ENCODE measurements at places on chromosomes 6 and 20.

GRCh38 chr6:116611056-116611455 lies 5.2 kb upstream of the RSPH4A start:
- no peak for DNase-seq

GRCh38 chr6:20454204-20454824 lies 52.6 kb downstream of the E2F3 start:
- peak; percentile 10 for DNase-seq

GRCh38 chr6:85460154-85460920 lies 10.5 kb downstream of the NT5E start:
- DNase-seq = no peak

GRCh38 chr6:3309391-3310050 lies 50.8 kb downstream of the PSMG4 start:
- no peak for DNase-seq

DNA sequence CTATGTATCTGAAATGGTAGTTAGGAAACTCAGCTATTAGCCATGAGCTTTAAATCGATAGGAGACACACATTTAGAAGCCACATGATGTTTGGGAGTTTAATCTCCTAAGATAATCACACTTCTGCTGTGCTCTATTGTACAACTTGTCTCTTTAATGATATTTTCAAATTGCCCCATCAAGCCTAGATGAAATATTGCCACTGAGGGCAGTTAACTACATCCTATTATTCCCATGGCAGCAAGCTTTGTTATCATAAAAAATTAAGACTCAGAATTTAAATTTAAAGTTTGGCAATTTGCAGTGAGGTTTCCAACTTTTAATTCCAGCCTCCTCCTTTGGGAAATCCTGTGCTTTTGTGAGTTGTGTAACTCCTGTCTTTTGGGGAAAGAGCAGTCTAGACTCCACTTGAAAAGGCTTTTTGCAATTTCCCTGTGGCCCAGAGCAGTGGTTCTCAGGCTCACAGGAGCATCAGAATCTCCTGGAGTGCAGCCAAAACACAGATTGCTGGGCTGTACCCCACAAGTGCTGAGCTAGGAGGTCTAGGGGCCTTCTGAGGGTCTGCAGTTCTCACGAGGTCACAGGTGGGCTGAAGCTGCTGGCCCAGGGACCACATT lies 792.4 kb downstream of the QKI start:
- DNase-seq = no peak

DNA sequence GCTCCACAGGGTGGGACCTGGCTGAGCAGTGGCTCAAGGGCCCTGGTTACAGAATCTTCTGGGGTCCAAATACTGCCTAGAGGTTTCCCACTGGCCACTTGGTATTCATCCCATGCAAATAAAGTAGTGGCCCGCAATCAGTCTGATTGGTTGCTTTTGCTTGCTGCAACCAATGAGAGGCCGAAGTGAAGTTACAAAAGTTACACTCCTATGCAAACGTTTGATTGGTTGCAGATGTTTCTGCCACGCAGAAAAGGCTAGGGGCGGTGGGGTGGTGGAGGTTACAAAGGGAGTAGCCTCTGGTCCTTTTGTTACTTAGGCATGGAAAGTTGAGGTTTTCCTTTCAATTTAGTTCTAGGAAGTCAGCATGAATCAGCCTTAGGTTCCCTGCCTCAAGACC lies 3.6 kb upstream of the NHLRC1 start:
- DNase-seq = no peak

GRCh38 chr6:57190140-57190539 lies 18.0 kb downstream of the BAG2 start:
- DNase-seq = no peak

DNA sequence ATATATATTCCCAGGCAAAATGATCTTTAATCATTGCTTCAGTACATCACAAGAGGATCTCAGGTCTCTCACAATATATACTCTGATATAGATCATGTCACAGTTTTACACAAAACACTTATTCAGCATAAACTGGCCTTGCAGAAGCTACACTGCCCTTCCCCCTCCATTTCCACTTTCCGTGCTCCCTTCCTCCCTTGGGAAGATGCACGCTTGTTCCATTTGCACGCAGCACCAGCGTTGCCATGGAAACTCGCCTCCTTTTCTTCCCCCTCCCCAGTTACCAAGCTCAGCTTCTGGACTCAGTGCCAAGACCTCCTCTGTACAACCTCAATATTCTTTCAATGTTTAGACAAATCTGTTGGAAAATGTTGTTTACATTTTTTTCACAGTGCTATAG lies 154.6 kb downstream of the RFPL4B start:
- no peak for DNase-seq

DNA sequence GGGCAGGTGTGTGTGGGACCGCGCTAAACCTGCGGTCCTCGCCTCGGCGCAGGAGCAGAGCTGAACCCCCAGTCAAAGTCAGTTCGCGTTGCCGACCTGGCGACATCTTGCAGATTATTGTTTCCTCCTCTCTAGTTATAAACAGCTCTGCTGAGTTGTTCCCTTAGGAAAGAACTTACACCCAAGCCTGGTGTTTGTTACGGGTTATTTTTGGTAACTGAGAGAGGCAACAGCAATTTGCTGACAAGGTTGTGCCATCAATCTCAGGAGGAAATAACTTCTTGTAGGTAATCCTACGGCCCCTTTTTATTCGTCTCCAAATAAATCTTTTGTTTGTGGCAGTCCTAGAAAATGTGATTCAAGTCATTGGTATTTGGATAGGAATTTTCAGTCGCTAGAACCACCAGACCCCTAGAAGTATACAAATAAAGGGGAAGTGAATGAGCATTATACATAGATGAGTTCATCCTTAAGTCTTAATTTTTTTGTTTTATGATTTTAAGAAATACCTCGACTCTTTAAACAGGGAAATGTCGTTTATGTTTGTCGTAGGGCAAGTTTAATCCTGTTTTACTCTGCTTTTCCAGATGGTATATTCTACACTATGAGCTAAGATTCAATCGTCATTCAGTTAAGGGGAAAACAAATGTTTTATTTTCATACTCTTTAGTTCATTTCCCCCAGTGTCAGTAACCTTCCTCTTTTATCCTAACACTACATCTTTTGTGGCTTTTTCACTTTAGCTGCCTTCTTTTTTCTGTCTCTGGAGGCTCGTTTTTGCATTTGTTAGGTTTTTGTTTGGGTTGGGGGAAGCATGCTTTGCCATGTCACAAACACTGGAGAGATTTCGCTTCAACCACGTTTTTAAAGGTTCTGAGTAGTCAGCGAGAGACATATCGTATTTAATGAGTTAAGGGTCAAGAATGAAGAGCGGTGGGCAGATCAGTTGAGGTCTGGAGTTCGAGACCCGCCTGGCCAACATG lies 1.2 kb downstream of the PM20D2 start:
- DNase-seq = no peak

GRCh38 chr6:168708984-168709383 lies 268.0 kb downstream of the SMOC2 start:
- no peak for DNase-seq

DNA sequence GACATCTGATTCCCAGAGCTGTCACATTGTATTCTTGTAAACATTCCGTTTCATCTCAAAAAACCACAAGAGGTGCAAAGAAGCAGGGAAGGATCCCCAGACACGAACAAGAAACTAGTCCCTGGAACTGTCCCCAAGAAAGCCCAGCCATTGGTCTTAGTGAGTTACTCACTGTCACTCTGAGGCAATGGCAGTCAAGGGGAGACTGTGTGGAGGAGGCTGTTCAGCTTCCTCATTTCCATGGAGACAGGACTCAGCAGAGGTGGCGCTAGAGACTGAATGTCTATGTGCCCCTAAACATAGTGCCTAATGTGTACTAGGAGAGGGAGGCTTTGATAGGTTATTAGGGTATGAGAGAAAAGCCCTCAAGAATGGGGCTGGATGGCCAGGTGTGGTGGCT lies 11.1 kb downstream of the ULBP1 start:
- no peak for DNase-seq

DNA sequence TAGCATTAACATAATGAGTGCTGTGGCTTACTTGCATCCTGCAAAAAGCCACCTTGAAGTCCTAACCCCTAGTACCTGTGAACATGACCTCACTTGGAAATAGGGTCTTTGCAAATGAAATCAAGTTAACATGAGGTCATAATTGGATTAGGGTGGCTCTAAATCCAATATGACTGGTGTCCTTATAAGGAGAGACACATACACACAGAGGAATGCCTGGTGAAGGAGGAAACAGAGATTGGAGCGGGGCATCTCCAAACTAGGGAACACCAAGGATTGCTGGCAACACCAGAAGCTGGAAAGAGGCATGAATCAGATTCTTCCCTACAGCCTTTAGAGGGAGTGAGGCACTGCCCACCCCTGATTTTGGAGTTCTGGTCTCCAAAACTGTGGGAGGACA lies 17.6 kb upstream of the RPS6KA2 start:
- DNase-seq = no peak

GRCh38 chr6:136668571-136668970 lies 118.3 kb upstream of the MAP7 start:
- no peak for DNase-seq

DNA sequence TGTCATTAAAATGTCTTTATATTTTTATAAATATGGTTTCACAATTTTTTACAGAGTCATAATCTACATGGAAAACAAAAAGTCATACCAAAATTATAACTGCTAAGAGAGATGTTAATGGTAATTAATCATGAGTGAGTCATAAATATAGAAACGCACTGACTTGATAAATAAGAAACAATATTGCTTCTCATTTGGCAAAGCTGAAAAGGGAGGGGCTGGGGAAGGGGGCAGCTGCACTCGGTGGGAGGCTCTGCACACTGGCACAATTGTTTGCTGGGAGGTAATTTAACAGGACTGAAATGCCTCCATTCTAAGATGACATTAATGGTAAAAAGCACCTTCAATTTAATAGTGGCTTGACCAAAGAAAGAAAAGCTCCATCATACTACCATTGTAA lies 133.3 kb upstream of the AGPAT4 start:
- no peak for DNase-seq

GRCh38 chr6:17031961-17032360 lies 69.9 kb upstream of the STMND1 start:
- no peak for DNase-seq

GRCh38 chr6:46221222-46221793 lies 50.5 kb upstream of the ENPP5 start:
- peak; percentile 11 for DNase-seq

- no peak for DNase-seq
Measured at GRCh38 chr6:36019167-36019566, 5.3 kb downstream of the SLC26A8 start.

DNA sequence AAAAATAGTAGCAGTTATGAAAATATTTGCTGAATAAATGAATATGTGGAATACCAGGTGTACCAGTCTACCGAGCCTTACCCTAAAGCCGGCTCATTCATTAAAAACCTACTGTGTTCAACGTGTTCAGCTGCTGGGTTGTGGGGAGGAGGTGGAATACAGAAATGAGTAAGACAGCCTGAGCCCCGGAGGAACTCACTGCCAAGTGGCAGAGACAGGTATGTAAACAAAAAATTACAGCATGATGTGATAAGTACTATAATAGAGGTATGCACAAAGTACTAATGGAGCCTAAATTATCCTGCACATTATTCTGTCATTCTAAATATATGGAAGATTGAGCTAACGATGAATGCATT lies 6.8 kb upstream of the ADTRP start:
- DNase-seq = peak; percentile 69

DNA sequence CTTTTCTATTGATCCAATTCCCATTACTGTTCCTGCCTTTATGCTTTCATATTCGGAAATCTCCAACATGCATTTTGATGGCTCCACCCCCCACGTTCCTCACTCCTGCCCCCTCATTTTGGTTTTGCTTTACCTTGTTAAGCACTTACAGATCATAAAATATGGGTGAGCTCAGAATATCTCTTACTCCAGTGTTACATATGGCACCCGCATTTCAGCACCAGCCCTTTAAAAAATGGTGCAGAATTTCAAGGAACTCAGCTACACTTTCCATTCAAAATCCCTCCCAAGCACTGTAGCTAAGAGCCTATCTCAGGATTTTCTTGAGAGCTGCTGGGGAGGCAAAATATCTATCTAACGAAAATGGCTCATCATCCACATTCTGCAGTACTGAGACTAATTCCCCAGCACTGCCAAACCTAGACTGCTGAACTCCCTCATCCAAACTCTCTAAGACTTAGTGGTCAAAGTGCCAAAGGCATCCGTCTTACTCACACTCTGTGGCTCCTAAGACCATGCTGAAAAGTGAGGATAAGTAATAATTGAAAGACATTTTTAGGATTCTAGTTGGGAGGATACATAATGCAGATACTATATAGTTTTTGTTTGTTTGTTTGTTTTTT lies 7.8 kb downstream of the SGK1 start:
- DNase-seq = no peak

DNA sequence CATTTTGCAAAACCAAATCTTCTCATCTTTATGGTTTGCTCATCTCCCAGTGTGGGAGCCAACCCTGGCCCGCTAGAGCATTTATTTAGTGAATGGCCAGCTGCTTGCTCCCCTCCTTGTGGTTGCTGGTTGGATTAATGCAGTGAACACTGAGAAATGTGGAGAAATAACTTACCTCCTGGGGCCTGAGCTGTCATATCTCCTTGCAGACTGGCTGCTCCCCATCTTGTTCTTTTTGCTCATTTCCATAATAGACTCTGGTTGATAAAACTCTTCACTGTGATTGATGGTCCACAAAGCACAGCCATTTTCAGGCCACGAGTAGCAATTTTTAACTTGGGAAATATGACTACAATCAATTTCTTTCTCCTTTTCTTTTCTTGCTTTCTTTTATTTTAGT lies 1078.5 kb upstream of the FLRT3 start:
- no peak for DNase-seq

GRCh38 chr20:12733811-12734210 lies 275.0 kb upstream of the SPTLC3 start:
- DNase-seq = no peak

GRCh38 chr20:48759631-48760245 lies 68.1 kb downstream of the PREX1 start:
- DNase-seq = no peak

GRCh38 chr20:1811621-1812498 lies 83.3 kb upstream of the SIRPA start:
- no peak for DNase-seq

GRCh38 chr6:29490055-29490454 lies 2.3 kb upstream of the MAS1L start:
- no peak for DNase-seq

DNA sequence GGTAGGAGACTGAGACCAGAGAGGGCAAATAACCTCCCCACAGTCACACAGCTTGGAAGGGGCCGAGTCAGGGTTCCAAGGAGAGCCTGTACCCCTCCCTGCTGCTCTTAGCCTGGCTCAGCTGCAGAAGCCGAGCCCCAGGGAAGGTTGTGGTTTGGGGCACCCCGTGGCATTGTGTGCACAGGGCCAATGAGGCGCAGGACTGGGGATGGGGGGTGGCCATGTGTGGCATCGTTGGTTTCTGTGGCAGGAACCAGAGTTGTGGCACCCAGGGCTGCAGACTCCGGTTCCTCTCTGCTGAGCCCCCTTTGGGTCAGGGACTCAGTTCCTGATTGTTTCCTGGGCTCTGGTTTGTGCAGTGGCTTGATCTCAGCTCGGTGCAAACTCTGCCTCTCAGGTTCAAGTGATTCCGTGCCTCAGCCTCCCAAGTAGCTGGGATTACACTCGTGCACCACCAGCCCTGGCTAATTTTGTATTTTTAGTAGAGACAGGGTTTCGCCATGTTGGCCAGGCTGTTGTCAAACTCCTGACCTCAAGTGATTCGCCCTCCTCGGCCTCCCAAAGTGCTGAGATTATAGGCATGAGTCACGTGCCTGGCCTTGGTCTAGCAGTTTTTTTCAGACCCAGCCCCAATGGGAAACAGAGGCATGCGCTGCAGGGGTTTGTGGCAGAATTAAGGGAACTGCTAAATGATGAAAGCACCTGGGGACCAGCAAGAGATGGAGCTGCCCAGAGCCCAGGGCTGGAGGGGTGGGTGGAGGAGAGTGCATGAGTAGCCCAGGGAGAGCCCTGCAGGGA lies 221.0 kb upstream of the SULF2 start:
- DNase-seq = no peak

All from activated CD4-positive, alpha-beta T cell treated with anti-CD3 and anti-CD28 coated beads for 36 hours (primary cell).